ENCODE measurements at places on chromosomes 16 and 17.

GRCh38 chr17:40180694-40181093 is 3.4 kb downstream of the RAPGEFL1 start:
- no peak for DNase-seq

DNA sequence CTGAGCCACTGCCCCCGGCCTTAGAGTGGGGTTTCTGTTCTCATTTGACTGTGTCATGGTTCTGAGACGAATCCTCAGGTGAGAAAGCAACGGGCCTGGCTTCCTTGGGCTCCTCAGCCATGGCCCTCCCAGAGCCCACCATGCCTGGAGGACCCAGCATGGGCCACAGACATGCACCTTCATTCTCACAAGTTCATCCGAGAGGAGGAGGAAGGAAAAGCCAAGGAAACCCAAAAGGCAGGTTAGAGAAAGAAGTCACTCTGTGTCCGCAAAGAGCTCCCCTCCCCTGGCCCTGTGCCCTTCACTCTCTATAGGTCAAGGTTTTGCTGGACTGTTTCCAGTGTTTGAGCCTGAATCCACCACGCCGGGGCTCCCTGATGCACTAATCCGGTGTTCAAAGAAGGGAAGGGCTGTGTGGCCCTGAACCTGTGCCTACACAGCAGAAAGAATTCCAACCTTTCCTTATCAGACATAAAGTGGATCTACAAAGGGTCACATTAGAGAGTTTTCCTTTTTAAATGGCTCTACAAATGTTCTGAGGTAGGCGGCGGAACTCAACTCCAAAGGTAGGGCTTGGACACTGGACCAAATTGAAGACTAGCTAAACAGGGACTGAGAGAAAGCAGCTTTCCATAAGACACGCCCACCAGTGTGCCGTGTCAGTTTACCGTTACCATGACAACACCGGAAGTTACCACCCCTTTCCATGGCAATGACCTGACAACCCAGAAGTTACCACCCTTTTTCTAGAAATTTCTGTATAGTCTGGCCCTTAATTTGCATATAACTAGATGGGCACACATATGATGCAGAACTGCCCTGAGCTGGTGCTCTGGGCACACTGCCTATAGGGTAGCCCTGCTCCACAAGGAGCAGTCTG is 15.9 kb upstream of the PECAM1 start:
- no peak for DNase-seq

DNA sequence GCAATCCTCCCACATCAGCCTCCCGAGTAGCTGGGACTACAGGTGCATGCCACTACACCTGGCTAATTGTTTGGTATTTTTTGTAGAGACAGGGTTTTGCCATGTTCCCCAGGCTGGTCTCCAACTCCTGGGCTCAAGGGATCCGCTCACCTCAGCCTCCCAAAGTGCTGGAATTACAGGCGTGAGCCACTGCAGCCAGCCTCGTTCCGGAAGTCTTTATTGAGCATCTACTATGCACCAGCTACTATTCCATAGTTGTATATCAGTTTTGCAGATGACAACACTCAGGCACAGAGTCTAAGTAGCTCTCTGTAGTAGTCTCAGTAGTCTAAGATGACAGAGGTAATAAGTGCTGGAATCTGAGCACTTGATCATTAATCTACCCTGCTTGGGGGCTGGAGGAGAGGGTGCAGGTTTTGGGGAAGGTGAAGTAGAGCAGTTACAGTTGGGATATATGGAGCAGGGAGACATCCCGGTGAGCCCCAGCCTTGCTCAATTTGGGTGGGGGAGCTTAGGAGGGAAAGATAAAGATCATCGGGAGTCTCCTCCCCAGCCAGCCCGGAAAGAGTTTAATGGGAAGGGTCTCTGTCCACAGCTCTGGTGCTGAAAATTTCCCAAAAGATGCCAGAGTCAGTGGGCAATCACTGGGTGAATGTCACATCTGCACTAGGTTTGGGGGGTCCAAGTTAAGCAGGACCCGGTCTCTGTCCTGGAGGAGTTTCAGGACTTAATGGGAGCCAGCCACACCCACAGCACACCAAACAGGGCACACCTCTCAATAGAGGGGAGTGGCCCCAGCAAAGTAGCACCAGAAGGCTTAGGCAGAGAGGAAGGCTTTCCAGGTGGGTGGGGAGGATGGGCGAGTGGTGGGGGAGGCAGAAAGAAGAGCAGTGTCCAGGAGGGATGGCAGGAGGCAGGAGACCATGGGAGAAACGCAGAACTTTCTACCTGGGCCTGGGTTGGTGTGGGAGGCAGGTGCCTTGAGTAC is 1.7 kb downstream of the OTOP3 start:
- DNase-seq, result no peak

DNA sequence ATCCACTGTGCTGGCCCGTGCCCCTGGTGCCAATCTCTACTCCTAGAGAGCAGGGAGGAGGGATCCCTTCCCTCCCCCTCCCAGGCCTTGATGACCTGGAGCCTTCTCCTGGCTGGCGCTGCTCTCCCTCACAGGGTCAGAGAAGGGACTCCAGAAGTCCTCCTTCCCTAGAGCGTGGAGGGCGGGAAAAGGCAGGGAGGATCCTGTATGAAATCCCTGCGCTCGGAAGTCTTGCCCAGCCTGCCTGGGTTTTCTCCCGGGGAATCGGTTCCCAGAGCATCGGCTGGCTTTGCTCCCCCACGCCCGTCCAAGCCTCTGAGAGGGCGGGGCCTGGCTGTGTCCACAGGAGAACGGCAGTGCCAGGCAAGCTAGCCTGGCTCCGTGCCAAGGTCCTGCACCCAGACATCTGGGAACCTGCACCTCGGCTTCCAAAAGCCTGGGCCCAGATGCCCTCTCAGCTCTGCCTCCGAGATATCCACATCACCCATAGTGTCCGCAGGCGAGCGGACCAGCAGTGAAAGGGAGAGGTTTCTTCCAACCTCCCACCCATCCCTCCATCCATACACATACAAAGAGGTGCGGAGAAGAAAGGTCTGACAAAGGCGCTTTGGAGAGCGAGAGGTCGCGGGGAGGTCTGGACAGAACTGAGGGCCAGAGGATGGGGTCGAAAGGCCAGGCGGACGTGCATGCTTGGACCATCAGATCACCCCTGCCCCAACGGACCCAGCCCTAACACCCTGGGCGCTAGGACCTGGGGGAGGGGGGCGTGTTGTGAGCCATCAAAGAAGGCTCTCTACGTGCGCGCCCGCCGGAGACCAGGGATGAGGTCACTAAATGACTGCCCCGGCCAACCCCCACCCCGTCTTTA is 1.1 kb downstream of the MPP2 start:
- DNase-seq, result no peak

- DNase-seq, result no peak
Measured at GRCh38 chr17:11589716-11590115, 8.6 kb upstream of the DNAH9 start.

DNA sequence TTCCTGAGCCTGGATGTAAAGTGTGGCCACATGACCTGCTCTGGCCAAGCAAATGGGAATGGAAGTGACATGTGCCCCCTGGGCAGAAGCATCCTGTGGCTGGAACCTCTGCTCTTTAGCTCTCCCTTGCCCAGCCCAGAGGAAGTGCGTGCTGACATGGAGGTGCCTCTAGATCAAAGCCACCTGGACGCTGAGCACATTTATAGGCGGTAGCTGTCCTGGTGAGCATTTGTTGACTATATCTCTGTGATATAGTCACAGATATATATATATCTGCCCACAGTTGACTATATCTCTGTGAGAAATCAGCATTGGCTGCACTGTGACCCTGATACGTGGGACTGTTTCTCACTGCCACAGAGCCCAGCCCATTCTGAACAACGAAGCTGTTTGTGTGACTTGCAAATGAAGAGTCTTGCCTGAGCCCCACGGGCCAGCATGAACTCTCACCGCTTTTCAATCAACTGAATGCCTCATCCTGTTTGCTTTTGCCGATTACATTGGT is 118.8 kb downstream of the C16orf95 start:
- peak; percentile 14 for DNase-seq

DNA sequence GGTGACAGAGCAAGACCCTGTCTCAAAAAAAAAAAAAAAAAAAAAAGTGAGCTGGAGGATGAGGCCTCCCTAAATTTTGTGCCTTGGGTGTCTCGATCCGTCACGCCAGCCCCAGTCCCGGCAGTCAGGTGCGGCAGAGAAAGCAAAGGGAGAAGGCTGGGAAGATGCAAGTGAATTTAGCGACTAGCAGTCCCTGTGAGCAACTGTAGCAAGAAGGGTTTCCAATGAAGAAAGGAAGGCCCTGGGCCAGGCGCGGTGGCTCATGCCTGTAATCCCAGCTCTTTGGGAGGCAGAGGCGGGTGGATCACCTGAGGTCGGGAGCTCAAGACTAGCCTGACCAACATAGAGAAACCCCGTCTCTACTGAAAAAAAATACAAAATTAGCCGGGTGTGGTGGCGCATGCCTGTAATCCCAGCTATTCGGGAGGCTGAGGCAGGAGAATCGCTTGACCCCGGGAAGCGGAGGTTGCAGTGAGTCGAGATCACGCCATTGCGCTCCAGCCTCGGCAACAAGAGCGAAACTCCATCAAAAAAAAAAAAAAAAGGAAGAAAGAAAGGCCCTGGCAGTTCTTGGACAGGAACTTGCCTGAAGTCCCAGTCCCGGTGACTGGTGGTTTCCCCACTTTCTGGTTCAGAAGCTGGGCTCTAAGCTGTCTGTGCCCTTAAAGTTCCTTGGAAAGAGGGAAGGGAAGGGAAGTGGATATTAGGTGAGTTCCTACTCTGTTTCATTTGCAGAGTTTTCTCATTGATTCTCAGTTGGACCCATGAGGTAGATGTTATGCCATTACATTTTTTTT is 1.8 kb upstream of the QPRT start:
- DNase-seq, result no peak

GRCh38 chr16:85521552-85522307 is 91.4 kb upstream of the GSE1 start:
- peak; percentile 28 for DNase-seq

- DNase-seq, result no peak
Measured at GRCh38 chr17:79959042-79959441, 76.6 kb downstream of the TBC1D16 start.

DNA sequence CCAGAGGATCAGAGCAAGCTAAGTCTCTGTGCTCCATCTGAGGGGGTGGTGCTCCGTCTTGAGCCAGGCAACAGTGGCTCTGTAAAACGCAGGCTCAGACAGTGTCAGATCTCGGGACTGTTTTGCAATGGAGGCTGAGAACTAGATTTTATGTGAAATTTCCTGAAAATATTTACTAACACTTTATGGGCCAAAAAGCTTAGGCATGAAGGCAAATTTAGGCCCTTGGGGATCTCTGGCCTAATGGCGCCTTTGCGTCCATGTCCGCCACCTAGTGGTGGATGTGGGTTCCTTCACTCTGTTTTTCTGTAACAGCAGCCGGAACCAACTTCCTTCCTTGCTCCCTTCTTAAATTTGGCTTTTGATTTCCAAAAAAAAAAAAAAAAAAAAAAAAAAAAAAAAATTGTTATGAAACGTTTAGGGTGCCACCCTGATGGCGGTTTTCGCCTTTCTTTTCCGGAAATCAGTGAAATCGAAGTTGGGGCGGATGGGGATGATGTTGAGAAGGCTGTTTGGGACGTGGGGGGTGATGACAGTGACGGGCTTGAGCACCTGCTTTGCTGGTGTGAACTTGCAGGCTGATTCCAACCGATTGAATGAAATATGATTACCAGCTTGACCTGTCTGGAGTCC is 14.0 kb upstream of the ELAC2 start:
- DNase-seq, result no peak

- DNase-seq, result no peak
Measured at GRCh38 chr17:58960068-58960467, 146.6 kb downstream of the TRIM37 start.

- no peak for DNase-seq
Measured at GRCh38 chr16:56414366-56414765, 11.0 kb downstream of the AMFR start.

- DNase-seq, result no peak
Measured at GRCh38 chr17:80611816-80612215, 67.2 kb downstream of the RPTOR start.

- no peak for DNase-seq
Measured at GRCh38 chr16:35148748-35149147, 1689.3 kb downstream of the TP53TG3F start.

DNA sequence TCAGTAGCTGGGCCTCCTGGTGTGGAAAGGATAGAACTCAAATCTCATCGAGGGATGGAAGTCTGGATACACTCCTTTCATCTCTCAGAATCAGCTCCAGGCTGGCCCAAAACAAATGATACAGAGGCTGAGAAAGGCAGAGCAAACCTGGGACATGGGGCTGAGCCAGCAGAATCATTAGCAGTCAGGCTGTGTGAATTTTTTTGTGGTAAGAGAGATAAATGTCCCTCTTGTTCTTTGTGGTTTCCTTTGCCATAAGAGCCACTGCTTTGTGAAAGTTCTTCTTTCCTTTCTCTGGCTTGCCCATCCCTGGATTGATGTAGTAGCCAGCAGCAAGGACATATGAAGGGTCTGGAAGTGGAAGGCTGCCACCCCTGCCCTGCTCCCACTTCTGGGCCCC is 146.2 kb downstream of the CDH13 start:
- no peak for DNase-seq

DNA sequence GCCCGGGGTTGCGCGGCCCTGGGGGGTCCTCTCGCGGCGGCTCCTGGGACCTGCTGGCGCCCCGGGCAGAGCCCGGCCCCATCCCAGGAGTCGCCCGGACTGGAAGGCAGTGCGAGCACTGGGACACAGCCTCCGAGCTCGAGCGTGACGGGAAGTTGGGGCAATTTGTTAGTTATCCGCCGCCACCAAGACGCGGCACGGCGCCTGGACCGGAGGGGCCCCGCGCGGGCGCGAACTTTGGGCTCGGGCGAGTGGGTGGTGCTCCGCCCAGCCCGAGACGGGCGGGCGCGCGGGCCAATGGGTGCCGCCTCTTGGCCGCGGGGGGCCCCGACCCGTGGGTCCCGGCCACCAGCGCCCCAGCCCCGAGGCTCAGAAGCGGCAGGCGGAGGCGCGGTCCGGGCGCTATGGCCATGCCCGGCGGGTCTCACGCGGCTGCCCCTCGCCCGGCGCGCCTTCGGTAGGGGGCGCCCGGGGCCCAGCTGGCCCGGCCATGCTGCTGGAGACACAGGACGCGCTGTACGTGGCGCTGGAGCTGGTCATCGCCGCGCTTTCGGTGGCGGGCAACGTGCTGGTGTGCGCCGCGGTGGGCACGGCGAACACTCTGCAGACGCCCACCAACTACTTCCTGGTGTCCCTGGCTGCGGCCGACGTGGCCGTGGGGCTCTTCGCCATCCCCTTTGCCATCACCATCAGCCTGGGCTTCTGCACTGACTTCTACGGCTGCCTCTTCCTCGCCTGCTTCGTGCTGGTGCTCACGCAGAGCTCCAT is at the start of gene ADORA2B:
Gene ADORA2B, plus strand, starts transcription at position 372 of the 768 bp plus-strand sequence. Its CDS starts 119 bp downstream, at position 491.
- no peak for DNase-seq
